COLO829 (cell line): ENCODE measurements at places on chromosomes 16 and 17.

DNA sequence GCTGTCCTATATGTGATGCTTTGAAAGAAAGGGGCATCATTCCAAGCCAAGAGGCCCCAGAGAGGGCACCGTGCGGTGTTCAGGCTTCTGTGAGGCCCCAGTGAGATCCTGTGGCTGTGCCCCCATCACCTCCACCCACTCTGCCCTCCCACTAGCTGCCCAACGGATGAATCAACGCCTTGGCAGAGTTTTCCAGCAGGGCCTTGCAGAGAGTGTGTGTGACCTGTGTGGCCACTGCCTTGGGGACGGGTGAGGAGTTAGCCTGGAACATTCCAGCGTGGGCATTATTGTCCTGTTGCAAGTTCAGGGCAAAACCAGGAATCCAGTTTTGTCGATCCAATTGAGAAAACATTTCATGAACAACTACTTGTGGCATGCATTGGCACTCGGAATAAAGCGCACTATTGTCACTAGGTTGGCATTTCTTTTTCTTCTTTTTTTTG, 53.7 kb downstream of the SF3B3 start:
- DNase-seq, result no peak

- DNase-seq, result no peak
Observed at GRCh38 chr16:11609474-11610120, 22.9 kb upstream of the LITAF start.

DNA sequence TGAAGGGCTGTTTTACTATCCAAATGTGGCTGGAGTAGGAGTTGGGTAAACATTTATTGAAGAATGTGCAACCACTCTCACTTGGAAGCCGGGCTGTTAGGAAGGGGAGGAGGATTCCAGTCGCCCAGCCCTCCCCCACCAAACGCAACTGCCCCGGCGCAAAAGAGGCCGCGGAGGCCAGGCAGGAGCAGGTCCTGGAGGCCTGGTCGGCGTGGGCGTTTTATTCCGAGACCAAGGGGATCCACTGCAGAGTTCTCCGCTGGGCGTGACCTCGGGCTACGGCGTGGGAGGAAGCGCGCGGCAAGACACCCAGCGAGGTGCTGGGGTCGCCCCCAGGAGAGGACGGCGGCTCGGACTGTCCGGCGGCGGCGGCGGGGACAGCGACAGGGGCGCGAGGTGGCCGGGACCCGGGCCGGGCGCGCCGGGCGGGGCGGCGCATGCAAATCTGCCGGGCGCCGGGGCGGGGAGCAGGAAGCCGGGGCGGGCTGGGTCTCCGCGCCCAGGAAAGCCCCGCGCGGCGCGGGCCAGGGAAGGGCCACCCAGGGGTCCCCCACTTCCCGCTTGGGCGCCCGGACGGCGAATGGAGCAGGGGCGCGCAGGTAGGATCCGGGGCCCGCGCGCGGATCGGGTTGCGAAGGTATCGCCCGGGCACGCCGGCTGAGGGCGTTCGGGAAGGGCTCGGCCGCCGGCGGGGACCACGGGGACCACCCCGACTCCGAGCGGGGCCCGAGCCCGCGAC, at the start of gene IL4R:
IL4R (plus strand) TSS at position 553 of the 739 bp plus-strand sequence. CDS start 26,230 bp downstream, outside the sequence.
- DNase-seq, result no peak

GRCh38 chr17:8489841-8490240, 54.2 kb downstream of the NDEL1 start:
- DNase-seq, result no peak

DNA sequence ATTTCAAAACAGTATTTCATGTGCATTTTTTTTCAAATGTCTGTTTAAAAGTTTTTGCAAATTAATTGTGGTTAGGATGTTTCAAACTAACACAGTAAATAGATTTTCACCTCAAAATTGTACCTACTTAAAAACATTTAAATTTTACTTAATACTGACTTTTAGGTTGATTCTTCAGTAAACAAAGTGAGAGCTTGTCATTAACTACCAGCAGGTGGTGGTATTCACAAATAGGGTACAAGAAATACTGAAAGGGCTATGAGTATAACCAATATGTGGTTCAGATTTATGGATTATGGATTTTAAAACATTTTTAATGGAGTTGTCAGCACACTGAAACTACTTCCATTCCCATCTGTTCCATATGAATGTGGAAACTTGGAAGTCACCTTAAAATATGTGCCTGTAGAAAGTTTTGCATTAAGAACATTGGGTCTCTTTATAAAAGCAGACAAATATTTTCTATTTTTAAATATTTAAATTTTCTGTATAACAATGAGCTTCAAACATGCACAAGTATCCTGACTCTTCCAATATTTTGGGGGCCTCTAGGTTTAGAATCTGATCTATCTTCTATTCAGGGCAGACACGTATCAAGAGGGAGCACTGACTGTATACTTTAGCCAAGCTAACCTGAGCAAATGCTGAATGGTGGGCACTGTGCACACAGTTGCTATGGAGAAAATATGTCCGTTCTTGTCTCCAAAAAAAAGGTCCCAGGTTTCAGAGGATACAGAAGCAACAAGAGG, 155.6 kb downstream of the SNX11 start:
- peak; percentile 51 for DNase-seq

DNA sequence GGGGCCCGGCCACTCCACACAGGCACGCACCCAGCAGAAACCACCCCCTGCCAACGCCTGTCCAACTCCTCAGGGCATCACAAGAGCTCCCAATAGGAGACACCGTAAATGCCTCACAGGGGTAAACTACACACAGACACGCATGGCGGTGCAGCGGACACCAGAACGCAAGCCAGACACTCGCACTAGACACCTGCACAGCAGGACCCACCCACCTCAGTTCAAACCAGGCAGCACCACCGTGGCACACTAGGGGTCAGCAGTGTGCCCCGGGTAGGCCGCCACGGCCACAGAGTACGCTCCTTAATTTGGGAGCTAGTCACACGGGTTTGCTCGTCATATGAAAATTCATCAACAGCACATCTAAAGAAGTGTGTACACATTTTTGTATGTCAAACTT, 3.4 kb downstream of the SLC38A10 start:
- peak; percentile 46 for DNase-seq

DNA sequence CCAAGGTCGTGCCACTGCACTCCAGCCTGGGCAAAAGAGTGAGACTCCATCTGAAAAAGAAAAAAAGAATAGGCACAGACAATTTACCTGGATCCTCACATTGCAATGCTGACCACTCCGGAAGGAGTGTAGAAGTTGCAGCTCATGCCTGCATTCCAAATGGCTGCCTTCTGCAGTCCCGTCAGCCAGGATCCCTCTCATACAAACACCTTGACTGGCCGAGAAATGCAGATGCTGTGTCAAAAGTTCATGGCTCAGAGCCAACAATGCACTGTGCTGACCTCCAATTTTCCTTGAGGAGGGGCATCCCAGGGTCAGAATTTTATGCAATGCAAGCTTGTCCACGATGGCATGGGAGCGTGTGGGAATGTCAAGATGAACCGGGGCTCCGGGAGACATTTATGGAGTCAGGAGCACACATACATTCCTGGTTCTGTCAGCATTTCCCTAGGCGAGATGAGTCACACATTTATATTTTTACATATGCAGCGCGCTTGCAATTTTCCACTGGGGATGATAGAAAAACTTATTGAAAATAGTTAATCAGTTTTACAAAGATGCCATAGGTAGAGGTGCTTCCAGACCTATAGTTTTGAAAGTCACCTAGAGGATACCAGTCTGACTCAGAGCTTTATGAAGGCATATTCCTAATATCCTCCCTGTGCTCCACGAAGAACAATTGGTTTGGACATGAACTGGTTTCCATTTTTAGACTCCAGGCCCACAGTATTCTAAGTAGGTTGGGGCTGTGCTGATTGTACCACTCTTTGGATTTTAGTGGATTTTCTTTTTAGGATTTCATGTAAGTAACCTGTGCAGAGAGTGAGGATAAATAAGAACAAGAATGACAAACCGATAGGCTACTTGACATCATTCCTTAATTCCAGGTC, 614.6 kb downstream of the MAF start:
- no peak for DNase-seq

DNA sequence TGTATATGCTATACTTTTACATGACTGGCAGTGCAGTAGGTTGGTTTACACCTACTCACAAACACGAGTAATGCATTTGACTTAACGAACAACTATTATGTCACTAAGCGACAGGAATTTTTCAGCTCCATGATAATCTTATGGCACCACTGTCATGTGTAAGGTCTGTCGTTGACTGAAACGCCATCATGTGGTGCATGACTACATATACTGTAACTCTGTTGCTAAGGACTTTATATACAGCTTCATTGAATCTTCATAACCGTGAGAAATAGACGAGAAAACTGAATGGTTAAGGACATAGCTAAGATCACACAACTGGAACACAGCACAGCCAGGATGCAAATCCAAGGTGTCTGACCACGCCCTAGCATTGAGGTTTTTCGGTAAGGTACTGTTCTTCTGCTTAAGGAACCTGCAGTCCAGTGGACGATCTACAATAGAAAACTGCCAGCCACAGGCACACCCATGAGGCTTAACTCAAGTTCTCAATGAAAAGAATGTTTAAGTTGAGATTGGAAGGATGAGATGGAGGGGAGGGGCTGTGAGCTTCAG, 3.3 kb downstream of the CFAP20 start:
- DNase-seq, result no peak

DNA sequence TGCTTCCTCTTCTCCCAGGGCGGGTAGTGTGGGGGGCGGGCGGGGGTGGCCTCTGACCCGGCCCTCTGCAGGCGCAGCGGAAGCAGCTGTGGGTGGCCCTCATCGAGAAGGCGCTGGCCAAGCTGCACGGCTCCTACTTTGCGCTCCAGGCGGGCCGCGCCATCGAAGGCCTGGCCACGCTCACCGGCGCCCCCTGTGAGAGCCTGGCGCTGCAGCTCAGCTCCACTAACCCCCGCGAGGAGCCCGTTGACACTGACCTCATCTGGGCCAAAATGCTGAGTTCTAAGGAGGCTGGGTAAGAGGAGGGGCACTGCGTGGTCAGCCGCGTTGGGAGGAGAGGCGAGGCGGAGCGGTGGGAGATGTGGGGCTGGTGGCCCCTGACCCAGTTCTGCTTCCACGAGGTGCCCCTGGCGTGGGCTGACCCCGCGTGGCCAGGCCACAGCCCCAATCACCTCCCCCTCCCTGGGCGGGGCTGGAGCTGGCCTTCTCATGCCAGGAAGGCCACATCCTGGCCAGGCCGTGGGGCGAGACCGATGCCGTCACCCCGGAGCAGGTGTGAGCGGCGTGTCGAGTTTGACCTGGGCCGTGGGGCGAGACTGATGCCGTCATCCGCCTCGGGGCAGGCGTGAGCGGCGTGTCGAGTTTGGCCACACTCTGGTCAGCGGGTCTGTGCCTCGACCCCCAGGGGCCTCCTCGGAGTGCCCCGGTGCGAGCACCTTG, 10.5 kb upstream of the PRR35 start:
- DNase-seq, result no peak

GRCh38 chr17:7046127-7046724, 2.3 kb upstream of the SLC16A11 start:
- no peak for DNase-seq

DNA sequence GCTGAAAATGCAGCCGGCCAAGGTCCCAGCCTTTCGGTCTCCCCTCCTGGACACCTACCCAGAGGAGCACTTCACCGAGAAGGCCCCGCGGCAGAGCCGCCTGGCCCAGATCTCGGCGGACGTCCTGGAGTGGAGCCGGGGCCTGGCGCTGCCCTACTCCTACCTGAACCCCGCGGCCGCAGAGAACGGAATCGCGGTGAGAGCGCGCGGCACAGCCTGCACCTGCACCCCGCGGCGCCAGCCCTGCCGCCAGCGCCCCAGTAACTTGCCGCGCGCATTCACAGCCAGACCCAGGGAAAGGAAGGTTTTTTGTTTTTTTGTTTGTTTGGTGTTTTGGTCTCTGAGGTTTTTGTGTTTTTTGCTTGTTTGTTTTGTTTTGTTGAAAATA, 15.2 kb downstream of the ALOX12B start:
- DNase-seq, result no peak

- no peak for DNase-seq
Observed at GRCh38 chr16:69471121-69471520, 46.7 kb downstream of the CYB5B start.

DNA sequence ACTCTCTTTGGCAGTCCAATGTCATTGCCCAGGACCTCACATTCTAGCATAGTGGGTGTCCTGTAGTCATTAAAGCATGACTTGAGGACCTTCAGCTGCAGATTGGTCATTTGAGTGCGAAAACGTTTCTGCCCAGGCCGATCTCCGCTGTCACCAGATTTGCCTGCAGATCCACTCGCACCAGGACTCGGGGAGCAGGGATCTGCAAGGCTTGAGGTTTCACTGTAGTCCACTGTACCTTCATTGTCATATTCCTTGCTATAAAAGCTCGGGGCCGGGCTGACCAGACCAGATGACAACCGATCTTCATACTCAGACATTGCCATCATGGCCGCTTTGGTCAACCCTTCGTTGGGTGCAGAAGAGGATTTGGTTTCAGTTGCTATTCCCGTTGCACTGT, 254.2 kb downstream of the ZFHX3 start:
- no peak for DNase-seq

DNA sequence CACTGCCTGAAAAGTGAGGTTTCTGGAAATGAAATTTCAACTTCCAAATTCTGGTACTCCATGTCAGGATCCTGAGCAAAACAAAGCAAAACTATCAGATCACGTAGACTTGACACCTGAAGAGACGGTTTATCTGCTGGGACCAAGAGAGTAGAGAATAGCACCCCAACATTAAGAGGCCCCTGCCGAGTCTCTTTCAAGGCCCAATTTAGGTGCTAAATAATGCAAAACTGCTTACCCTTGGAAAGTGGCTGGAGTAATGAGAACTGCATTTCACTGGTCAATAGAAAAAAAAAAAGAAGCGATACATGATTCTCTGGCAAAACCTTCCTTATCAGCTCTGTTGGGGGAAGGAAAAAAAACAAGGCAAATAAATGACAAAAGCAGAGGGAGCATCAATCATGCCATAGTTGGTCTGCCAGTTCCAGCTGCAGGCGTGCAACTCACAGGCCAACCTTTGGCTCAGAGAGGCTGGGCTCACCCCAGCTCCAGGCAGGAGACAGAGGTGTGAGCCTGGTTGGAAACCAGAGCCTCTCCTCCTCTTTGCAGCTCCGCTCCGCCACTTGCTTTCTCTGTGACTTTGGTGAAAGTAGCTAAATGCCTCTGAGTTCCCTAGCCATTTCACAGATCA, 595.2 kb downstream of the TOX3 start:
- DNase-seq, result no peak

DNA sequence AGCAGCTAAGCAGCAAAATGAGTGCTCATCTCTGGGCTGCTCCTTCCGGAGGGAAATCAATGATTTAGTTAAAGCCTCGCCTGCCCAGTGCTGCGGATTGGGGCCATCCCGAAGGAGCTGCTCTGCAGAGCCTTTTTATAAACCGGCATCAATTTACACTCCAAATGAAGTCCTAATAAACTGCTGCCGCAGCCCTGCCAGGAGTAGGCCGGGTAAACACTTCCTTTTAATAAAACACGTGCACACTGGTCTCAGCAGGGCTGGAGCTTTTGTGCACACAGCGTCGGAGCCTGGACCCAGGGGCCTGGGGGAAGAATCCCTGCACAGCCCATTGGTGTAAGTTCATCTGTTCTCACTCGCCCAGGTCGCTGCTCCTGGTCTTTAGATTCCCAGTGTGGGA, 79.6 kb upstream of the HS3ST2 start:
- DNase-seq, result no peak
